Fibroblast of lung (primary cell): ENCODE measurements at places on chromosomes 6 and 20. TPM values are rescaled to one million over a fixed set of nuclear protein-coding genes. Genes with fewer than 3 reads are reported as not detected.

Gene MRPS10
- 46.5 and 67.5 TPM in 2 replicates for total RNA-seq

Gene TPX2
- total RNA-seq: 5.4 and 21.0 TPM in 2 replicates

Gene DACT2
- not detected in 2 replicates for total RNA-seq

Gene OPRL1
- total RNA-seq: 2.6 and 4.1 TPM in 2 replicates

Gene HSPA12B
- 0.17 and 0.77 TPM in 2 replicates for total RNA-seq

Gene CLVS2
- under 0.01 TPM in 1 of 2 replicates, not detected in the other for total RNA-seq

Gene MYLK4
- 0.26 and 0.33 TPM in 2 replicates for total RNA-seq

Gene SEL1L2
- total RNA-seq: not detected in 2 replicates

Gene LY86
- total RNA-seq: not detected in 2 replicates

Gene DEFB132
- total RNA-seq: not detected in 2 replicates
